Activated CD4-positive, CD25-positive, alpha-beta regulatory T cell (primary cell): ENCODE measurements at places on chromosomes 2 and 18.

DNA sequence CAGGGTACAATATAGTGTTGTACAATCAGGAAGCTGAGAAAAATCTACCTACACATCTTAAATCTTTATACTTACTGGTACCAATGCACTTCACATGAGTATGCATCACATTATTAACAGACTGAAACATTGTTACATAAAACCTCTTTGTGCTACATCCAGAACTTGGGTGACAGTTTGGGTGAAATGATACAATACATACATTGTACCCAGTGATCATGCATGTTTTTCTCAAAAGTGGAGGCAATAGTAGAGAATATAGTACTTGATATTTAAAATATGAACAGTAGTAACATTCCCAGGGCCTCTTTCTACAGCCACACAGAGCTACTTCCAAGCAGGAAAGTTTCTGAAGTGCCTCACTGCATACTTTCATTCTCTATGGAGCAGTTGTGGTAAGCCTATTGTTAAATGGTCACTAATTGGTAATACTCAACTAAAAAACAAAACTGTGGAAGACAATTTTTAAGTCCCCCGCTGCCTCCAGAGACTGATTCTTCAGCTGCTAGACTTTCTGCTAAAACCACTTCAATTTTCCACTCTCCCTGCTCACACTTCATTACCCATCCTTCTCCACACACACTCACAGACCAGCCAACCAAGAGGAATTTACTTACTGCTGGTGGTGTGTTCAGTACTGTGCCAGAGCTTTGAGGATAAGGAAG lies 22.9 kb upstream of the GRB14 start:
- DNase-seq, result no peak

DNA sequence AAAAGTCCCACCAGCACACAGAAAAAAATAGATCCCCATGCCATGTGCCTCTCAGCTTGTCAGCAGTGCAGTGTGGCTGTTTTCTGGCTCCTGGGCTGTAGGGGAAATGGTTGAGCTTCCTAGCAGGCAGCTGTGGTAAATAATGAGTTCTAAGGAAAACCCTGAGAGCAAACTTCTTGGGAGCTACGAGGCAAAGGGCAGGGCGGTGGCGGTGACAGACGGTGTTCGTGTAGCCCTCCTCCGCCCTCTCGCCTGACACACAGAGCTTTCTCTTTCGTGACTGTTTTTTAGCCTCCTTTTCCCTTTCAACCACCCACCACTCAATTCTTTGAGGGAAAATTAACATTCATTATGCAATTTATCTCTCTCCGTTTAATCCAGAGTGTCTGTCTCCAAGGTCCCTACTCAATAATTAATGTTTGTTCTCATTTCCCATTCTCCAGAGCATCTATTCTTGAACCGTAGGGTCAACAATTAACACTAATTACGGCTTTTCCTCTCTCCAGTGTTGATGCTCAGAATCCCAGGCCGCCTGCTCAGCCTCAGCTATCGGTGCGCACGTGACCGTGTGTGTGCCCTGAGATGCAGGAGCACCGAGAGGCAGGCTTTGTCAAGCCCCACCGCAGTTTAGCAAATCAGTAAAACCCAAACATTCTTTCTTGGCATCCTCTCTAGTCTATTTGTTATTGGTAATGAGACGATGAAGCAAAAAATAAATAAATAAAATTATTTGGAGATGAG lies 50.1 kb downstream of the KIAA2012 start:
- no peak for DNase-seq

- DNase-seq, result no peak
Observed at GRCh38 chr2:47297767-47298425, 105.1 kb upstream of the MSH2 start.

- DNase-seq, result no peak
Observed at GRCh38 chr2:21486445-21486844, 362.7 kb downstream of the TDRD15 start.

GRCh38 chr2:80378-80777 lies 34.1 kb upstream of the FAM110C start:
- no peak for DNase-seq

DNA sequence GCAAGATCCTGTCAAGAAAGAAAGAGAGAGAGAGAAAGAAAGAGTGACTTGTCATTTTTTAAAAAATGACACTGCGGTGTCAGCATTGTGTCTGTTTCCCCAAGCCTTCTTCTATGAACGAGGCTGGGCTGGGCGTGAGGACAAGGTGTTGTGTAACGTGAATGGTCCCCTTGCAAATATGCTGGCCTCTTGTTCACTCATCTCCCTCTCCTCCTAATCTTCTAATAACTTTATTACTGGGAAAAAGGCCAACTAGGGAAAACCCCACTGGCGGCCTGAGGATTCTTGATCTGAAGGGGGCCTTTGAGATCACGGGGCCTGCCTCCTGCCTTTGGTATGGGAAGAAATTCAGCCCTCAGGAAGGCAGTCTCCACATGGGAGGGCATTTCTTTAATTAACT lies 163.1 kb downstream of the MIB1 start:
- no peak for DNase-seq
